Fibroblast of skin of left quadriceps (primary cell): ENCODE measurements at places on chromosomes 16 and 17.

DNA sequence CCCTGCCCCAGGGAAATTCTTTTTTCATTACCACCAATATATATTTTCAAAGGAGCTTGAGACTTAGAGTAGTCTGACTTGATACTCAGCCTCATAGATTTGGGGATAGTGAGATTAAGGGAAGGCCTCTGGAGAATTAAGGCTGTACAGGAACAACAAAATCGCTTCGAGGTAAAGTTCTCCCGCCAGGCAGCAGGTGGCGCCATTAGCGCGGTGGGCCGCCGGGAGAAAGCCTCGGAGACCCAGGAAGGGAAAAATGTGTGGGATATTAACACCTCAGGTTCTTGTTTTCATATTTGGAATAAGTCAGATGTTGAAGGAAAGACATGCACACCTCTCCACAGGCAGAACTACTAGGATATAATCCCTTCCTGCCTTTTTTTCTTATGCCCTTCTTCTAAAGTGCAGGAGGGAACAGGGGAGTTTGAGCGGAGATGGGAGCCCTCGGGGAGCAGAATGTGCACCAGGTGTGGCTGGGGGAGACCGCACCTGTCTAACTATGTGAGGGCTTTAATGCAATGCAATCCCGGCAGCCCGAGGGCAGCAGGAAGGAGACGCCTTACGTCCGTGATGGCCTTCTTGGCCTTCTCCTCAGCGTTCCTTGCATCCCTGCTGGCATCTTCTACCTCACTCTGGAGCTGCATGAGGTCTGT lies 25.9 kb downstream of the MYH3 start:
- no peak for DNase-seq

GRCh38 chr17:27572665-27573064 lies 58.3 kb upstream of the LGALS9 start:
- DNase-seq, result no peak

GRCh38 chr16:57284952-57285363 lies 486 bp upstream of the PLLP start:
- no peak for DNase-seq

- peak; percentile 50 for DNase-seq
These were observed 70.5 kb downstream of the RBBP6 start for GRCh38 chr16:24609740-24610415.

DNA sequence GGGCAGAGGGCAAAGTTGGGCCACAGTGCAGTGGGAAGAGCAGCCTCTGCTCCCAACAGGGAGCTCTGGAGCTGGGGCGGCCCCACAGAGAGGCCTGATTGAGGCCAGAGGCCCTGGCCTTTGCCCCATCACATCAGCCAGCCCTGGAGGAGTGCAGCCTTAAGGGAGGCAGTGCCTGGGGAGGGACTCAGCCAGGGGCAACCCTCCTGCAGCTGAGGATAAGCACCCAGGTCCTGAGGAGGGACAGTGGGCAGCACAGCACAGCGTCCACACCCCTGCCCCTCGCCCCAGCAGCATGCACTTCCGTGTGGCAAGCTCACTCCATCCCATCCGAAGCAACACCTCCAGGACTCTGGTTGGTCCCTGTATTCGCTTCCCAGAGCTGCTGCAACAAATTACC lies 61.9 kb upstream of the CBX4 start:
- DNase-seq, result no peak

DNA sequence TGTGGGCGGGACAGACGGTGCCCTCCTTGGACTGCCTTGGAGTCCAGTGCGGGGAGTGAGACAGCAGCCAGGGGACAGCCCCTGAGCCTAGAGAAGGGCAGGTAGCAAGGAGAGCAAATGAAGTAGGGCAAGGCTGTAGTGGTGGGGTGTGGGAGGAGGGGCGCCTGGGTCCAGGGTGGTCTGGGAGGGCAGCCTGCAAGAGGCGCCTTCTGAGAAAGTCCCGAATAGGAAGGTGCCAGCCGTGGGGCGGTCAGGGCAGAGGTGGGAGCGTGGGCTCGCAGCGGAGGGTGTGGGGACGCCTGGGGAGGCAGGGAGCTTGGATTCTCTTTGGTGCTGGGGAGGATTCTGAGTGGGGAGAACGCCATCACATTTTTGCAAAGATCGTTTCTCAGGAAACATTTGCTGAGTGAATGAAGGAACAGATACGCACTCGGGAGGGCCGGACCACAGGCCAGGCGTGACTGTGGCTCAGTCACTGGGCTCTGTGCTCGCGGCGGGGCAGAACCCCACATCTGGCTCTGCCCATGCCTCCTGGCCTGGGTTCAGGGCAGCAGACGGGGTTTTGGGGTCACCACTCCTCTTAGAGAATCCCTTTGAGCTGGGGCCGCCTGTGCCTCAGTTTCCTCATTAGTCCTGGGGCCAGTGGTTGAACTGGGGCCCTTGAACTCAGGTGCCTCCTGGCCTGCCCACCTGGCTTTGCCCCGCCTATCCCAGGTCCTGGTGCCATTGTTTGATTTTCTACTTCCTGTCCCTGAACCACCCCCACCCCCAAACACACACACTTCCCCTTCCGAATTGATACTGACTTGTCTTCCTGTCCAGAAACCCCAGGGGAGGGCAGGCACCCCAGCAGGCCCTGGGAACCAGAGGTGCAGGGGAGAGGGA lies 4.2 kb downstream of the SNN start:
- no peak for DNase-seq

DNA sequence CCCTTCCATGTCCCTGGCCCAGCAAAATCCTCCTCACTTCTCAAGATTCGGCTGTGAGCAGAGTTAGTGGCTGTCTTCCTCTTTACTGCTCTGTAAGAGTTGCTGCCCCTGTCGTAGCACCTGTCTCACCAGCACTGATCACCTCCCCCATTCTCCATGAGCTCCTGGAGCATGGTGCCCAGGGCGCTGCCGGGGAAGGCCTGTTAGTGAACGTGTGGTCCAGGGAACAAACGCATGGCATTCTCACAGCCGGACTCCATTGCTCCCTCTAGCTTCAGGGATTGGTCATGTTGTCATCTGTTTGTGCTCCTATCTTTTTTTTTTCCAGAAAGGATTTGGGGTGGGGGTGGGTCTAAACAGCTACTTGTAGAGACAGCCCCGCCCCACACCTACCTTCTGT lies 141.2 kb downstream of the CMIP start:
- DNase-seq, result no peak

- no peak for DNase-seq
These were observed 9.6 kb downstream of the DDX42 start for GRCh38 chr17:63783522-63783921.

DNA sequence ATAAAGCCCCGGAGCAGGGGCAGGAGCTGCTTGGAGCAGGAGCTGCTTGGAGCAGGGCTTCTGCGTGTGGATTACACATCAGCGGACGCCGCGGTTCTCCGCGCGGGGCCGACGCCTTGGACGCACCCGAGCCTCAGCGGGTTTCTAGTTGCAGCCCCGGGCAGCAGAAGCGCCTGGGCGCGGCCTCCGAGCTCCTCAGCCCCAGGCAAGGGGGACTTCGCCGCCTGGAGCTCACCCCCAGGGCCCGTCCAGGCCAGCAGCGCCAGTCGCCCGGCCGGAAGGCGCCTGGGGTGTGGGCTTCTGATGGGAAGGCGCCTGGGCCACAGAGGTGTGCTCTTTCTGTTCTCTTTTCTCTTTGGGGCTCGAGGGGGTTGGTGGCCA lies 6.3 kb downstream of the FOXF1 start:
- DNase-seq, result no peak

- DNase-seq, result no peak
These were observed 14.2 kb downstream of the SLX4 start for GRCh38 chr16:3597226-3597625.

- DNase-seq, result no peak
These were observed 11.5 kb upstream of the RFFL start for GRCh38 chr17:35074711-35075707.

DNA sequence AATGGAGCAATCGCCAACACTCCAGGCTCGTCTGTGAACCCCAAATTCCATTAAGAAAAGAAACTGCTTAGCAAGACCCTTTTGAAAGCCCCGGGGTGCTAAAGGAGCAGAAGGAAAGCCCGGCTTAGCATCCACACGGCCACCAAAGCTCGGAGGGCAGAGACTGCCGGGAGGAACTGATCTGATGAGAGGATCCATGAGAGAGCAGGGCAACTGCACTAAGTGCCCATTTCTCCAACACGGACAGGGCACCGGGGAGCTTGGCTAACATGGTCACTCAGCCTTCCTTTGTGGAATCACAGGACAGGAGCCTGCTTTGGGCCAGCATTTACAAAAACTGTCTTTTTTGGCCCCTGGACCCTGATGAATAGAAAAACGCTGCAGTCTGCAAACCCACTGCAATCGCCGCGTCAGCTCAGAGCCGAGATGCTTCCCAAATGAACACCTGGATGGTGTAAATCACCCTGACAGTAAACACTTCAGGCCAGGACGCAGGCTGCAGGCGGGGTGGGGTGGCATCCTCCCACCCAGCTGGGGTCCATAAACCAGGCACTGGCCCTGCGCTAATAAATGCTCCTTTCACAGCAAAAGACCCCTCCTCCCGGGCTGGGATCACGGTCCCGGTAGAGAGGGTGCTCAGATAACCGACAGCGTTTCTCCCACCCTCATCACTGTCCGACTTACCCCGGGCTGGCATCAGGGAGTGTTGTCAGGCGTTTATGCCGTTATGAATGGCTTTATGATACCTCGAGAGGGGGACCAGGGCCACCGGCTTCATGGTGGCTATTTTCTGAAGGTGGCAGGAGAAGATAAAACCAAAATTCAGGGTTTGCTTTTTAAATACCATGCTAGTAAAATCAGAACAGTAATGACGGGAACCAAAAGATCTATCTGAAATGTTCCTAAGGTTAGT lies 299.5 kb downstream of the IRF8 start:
- DNase-seq, result no peak

DNA sequence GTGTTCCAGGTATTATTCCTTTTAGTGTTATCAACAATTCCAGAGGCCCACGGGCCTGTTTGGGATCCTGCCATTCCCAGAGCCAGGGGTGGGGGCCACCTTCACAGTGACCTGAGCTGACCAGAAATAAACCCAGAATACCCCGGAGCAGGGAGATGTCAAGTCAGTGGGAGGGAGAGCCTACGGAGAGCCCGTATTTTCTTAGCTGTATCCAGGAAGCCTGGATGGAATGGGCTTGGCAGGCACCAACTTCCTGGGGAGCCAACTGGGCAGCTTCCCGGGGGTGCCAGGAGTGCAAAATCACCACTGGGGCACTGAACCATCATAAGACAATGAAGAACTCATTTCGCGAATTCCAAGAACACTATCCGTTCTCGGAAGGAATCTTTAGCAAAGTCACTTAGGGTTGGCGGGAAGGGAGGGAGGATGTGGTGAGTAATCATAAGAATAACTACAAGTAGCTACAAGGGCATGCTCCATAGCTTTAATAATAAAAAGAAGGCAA lies 13.2 kb upstream of the MRTFB start:
- no peak for DNase-seq

- DNase-seq, result no peak
These were observed 27.8 kb upstream of the PHOSPHO1 start for GRCh38 chr17:49258394-49258793.

DNA sequence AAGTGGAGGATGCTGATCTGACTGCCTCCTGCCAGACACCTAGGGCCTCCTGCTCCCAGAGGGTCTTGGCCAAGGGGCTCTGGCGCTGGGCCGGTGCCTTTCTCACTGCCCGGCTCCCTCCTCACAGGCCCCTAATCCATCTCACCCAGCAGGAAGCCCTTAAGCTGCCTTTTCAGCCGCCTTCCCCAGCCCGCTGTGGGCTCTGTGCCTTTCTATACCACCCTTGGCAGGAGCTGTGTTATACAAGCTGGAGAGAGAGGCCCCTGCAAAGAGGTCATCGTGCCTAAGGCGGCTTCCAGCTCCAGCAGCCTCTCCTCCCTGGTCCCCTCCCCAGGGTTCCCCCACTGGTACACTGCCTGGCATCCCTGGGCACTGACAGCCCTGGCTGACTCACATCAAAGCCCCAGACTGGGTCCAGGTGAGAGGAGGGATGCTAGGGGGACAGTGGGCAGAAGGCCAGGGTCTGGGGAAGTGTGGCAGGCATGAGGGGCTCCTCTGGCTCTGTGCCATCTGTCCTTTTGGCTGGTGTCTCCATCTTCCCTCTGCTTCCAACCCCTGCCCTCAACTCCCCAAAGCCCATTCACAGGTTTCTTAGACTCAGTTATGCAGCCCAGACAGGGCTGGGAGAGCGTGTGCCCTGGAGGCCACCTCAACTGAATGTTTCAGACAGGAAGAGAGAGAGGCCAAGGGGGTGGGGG lies 15.3 kb upstream of the FZD2 start:
- no peak for DNase-seq

GRCh38 chr17:7703584-7704479 lies 1.2 kb upstream of the EFNB3 start:
- peak; percentile 20 for DNase-seq

- DNase-seq, result no peak
These were observed 3.0 kb upstream of the BAHCC1 start for GRCh38 chr17:81391936-81392908.

DNA sequence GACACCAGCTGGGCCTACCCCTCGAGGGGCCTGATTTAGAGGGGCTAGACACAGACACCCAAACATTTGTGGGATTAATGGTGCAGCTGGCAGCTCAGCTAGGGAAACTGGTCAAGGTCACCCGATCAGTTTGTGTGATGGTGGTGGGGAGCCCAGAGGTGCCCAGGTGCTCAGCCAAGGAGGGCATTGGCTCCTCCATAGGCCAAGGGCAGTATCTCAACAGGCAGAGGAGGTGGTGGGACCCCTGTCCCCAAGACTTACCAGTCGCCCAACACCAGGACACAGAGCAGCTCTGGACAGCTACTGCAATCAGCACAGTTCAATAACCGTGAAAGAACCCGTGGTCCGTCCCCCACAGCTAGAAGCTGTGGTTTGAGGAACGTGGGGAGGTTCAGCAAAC lies 120.9 kb downstream of the C16orf78 start:
- no peak for DNase-seq

- peak; percentile 84 for DNase-seq
These were observed 25.8 kb downstream of the ASIC2 start for GRCh38 chr17:33267271-33267790.

- no peak for DNase-seq
These were observed 639 bp upstream of the TRIM65 start for GRCh38 chr17:75897160-75898019.

- DNase-seq, result peak; percentile 90
These were observed 1.8 kb downstream of the ZNF23 start for GRCh38 chr16:71460236-71460635.

DNA sequence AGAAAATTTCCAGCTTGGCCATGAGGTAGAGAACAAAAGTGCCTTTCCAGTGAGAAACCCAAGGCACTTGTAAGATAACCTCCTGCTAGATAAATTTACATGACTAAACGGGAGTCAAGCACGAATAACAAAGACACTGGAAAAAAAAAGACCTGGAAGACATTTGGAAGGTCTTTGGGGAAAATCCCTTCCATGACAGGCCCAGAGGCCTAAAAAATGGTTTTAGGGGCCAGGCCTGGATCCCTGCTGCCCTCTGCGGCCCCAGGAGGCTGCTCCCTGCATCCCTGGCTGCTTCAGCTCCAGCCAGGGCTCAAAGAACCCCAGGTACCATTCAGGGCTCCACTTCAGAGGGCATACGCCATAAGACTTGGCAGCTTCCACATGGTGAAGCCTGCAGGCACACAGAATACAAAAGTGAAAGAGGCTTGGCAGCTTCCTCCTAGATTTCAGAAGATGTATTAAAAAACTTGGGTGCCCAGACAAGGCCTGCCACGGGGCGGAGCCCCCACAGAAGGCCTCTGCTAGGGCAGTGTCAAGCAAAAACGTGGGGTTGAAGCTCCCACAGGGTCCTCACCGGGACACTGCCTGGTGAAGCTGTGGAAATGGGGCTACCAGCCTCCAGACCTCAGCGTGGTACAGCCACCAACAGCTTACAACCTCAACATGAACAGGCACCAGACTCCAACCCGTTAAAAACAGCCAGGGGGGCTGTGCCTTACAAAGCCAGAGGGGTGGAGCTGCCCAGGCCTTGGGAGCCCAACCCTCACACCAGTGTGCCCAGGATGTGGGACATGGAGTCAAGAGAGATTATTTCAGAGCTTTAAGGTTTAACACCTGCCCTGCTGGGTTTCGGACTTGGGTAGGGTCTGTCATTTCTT lies 77.1 kb downstream of the SDK2 start:
- no peak for DNase-seq
